ENCODE measurements at places on chromosomes 4 and X.

GRCh38 chr4:139253713-139254112, 26.3 kb downstream of the MGARP start:
- DNase-seq: no peak

- no peak for DNase-seq
These were observed 384.5 kb downstream of the NAF1 start for GRCh38 chr4:162782096-162782777.

GRCh38 chrX:55102754-55103153, 13.9 kb downstream of the PAGE2 start:
- no peak for DNase-seq

DNA sequence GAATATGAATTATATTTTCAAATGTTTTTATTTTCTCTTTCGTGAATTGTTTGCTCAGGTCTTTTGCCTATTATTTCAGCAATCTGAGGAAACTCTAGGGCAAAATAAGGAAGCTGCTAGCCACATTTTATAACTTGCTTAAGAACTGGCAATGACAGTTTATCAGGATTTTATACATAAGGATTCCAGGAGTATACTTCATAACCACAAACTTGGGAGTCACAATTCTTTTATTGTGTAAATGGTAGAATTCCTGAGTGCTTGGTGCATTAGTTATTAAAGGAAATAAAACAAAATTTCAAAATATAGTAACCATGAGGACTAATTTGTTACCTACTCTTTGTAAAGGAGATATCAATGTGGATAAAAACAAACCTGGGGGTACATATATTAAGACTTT, 54.4 kb downstream of the PALLD start:
- DNase-seq: no peak

DNA sequence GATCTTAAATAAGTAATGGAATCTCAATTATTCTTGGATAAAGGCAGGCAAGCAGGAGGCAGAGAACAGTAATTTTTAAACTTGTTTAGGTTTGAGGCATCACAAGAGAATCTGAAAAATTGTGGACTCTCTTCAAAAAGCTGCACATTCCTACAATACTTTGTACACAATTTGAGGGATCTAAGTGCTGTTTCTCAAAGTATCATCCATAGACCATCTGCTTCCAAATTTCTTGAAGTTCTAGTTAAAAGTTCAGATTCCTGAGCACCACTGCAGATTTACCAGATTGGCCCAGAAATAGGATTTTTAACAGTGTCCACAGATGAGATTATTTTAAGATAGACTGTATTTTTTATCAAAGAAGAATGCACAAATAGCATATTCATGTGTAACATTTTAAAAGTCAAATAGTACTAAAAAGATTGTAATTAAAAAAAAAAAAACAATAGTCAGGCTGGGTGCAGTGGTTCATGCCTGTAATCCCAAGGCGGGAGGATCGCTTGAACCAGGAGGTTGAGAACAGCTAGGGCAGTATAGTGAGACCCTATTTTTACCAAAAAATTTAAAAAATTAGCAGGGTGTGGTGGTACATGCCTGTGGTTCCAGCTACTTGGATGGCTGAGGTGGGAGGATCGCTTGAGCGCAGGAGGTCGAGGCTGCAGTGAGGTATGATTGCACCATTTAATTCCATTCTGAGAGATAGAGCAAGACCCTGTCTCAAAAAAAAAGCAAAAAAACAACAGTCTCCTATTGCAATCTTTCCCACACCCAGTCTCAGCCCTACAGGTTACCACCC, 14.2 kb upstream of the FNIP2 start:
- no peak for DNase-seq
